ENCODE measurements at places on chromosomes 3 and 15.

DNA sequence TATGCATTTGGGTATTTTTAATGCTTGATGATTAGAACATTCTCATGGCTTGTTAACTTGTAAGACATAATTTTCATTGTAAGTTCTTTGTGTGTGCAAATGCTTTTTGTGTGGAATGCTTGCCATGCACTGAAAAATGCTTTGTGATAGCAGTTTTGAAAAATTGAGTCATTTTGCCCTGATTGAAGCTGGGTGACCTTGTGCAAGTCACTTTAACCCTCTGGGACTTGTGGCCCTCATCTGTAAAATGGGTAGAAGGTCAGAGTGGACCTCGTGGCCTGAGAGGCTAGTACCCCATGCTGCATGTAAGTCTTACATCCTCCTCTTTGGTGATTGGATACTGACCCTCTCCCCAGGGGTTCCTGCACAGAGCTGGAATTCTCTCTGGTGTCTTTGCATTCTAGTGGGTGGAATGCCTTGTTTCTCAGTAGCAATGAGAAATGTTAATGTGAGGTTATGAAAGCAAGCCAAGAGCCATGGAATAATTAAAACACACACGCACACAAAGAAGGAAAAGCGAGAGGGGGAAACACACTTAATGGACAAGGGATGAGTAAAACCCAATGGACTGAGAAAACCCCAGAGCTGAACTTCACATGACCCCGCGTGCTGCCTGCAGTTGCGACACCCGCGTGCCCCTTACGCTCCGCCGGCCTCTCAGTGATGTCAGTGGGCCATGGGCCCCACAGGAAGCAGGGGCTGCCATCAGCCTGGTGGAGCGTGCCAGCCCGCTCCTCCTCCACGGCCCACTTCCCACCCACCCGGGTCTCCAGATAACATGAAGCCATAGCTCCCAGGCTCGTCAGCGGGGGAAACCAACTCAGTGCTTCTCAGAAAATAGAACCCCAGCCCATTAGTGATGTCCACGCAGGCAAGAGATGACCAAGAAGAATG lies 44.0 kb downstream of the SMAD3 start:
- H3K27ac ChIP-seq, result no peak overlapping the region
- no peaks in the 10 kb centered on the region for H3K36me3 ChIP-seq

DNA sequence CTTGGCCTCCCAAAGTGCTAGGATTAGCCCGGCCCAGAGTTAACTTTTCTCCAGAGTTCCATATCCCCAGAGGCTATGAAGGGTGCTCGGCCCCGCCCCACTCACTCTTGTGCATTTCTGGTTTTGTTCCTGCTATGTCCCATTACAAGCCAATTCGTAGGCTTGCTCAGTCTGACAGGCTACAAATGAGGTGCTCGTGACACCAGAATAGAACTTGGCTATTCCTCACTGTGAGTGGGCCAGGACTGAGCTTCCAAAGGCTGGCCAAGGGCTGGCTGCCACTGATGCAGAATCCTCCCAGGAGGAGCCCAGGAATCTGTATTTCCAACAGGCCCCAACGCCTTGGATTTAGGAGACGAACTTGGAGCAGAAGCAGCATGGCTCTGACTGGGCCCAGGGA lies 282.7 kb upstream of the C2CD4B start:
- no peak overlapping the region for H3K27ac ChIP-seq
- H3K36me3 ChIP-seq, result no peaks in the 10 kb centered on the region

- no peak overlapping the region for H3K27ac ChIP-seq
- H3K27me3 ChIP-seq, result peaks cover 4% of the 10 kb centered on the region
- no peaks in the 10 kb centered on the region for H3K4me1 ChIP-seq
These were observed 27.1 kb upstream of the GPR156 start for GRCh38 chr3:120311863-120312794.

GRCh38 chr15:45536934-45537333 lies 14.4 kb upstream of the SLC30A4 start:
- no peak overlapping the region for H3K4me3 ChIP-seq
- DNase-seq, result no peak
- peaks cover 5% of the 10 kb centered on the region for H3K27me3 ChIP-seq
- H3K36me3 ChIP-seq, result no peaks in the 10 kb centered on the region
- no peak overlapping the region for H3K27ac ChIP-seq
- H3K4me1 ChIP-seq, result no peaks in the 10 kb centered on the region

- H3K36me3 ChIP-seq, result peaks cover 3% of the 10 kb centered on the region
- no peak overlapping the region for H3K27ac ChIP-seq
- H3K4me1 ChIP-seq, result peaks cover 20% of the 10 kb centered on the region
- no peaks in the 10 kb centered on the region for H3K27me3 ChIP-seq
- DNase-seq, result no peak
These were observed 60.5 kb downstream of the LMCD1 start for GRCh38 chr3:8562081-8562595.

DNA sequence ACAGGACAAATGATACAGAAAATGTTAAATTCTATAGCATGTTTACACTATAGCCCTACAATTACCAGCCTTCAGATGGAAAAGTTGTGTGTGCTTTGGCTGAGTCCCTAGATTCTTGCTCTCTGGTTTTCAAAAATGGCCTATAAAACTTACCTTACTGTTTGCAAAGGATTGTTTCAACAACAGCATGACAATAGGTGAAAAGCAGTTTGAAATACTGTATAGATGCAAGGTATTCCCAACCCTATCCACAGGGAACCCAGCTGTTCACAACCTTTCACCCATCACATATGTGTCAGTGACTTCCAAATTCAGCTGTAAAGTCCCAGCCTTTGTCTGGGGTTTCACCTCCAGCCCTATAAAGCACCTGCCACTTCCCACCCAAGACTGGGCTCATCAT lies 97.3 kb downstream of the NEK10 start:
- DNase-seq, result no peak
- no peaks in the 10 kb centered on the region for H3K36me3 ChIP-seq
- H3K4me3 ChIP-seq, result no peak overlapping the region
- H3K27ac ChIP-seq, result no peak overlapping the region

GRCh38 chr15:78192826-78193594 lies 41.4 kb downstream of the ACSBG1 start:
- peaks cover 7% of the 10 kb centered on the region for H3K4me1 ChIP-seq
- peaks cover 5% of the 10 kb centered on the region for H3K27me3 ChIP-seq
- no peak overlapping the region for H3K4me3 ChIP-seq
- H3K27ac ChIP-seq, result no peak overlapping the region
- H3K36me3 ChIP-seq, result no peaks in the 10 kb centered on the region

DNA sequence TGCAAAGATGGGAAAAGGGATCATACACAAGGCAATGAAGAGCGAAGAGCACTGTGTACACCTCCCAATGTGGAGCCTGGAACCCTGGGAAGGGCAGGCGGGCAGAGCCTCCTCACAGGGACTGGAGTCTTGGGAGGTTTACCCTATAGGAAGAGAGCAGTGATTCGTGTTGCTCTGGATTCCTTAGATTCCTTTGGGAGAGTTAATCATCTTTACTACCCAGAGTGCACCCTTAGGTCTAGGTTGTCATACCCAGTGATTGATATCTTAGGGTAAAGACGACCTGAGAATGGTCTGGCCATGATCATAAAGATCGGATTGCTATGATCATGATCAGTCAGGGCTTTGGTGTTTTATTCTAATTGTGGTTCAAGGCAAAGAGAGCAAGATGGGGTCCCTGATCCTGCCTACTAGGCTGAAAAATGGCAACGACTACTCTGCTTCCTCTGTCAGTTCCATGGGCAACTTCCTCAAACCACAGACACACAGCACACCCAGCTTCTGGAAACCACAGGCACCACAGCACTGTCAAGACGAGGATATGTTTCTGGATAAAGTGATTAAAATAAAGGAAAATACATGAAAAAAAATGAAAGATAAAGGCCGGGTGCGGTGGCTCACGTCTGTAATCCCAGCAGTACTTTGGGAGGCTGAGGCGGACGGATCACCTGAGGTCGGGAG lies 20.4 kb upstream of the MAP6D1 start:
- no peak overlapping the region for H3K4me3 ChIP-seq
- DNase-seq, result no peak
- H3K27me3 ChIP-seq, result no peaks in the 10 kb centered on the region
- H3K27ac ChIP-seq, result no peak overlapping the region
- H3K4me1 ChIP-seq, result no peaks in the 10 kb centered on the region
- H3K36me3 ChIP-seq, result peaks cover 28% of the 10 kb centered on the region
